Fibroblast of skin of left quadriceps (primary cell): ENCODE measurements at places on chromosomes 2 and 18.

DNA sequence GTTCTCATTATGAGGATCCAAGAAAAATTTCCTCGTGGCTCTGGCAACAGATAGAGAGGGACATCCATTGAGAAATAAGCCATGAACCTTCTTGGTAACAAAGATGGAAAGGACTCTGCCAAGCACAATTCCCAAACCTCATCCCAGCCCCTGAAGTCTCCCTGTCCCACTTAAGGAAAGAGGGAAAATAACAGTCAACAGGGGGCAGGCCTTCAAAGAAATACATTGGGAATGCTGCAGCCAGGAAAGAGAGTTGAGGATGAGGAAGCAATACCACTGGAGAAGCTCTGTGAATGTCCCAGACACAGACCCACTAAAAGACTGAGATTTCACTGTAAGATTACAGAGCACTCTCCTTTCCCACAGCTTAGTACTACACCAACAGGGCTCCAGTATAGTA lies 93.2 kb downstream of the CD226 start:
- no peak for DNase-seq

- DNase-seq, result no peak
Measured at GRCh38 chr2:71878626-71879508, 268.8 kb downstream of the CYP26B1 start.

DNA sequence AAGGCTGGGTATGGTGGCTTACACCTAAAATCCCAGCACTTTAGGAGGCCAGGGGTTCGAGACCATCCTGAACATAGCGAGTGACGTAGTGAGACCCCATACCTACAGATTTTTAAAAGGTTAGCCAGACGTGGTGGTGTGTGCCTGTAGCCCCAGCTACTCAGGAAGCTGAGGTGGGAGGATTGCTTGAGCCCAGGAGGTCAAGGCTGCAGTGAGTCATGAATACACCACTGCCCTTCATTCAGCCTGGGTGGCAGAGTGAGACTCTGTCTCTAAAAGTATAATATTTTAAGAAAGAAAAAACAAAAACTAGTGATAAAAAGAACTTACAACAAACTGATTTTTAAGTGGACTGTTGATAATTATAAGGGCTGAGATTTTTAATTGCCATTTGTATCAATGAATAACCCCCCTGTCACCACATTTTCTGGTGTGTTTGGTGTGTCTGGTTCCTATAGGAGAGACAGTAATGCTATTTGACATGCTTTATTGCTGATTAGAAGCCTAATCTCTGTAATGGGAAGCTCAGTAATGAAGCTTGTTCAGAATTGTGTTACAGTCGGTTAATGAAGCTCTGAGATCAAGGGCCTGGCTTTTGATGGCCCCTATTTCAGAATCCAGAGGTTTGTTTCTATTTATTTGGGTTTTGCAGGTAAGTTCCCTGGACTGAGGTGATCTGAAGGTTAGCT lies 147.0 kb downstream of the NEDD4L start:
- DNase-seq, result no peak

- DNase-seq, result peak; percentile 73
Measured at GRCh38 chr18:3665780-3666525, 216.0 kb downstream of the TGIF1 start.
